Inflammatory macrophage treated with lipopolysaccharide for 4 hours (primary cell): ENCODE measurements at places on chromosomes 11 and 22.

DNA sequence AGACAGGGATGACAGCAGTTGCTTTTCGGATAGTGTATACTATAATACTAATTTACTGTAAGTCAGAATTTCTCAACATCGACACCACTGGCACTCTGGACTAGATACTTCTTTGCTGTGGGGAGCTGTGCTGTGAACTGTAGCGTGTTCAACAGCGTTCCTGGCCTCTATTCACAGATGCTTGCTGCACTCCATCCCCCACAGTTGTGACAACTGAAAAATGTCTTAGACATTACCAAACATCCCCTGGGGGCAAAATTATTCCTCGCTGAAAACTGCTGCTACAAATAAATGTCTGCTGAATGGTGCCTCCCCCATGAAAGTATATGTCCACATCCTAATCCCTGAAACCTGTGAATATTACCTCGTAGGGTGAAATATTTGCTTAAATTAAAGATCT lies 7.5 kb upstream of the SLC15A3 start:
- DNase-seq, result no peak

DNA sequence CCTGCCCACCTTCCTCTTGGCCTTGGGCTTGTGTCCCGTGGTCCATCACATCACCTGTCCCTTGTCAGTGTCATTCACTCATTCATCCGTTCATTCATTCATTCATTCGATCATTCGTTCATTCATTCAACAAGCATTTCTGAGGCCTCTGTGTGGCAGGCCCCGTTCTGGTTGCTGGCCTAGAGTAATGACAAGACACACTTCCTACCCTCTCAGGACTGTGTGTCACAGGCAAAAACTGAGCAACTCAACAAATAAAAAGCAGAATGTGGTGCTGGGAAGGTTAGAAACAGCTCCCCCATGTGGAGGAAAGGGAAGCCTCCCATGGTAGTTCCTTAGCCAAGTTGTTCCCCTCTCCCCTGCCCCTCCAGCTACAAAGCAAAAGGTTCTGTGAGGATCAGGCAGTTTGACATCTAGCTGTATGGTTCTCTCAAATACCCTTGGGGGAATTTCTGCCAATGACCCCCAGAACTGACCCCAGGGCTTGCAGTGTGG lies 1.6 kb upstream of the OMP start:
- peak; percentile 34 for DNase-seq

DNA sequence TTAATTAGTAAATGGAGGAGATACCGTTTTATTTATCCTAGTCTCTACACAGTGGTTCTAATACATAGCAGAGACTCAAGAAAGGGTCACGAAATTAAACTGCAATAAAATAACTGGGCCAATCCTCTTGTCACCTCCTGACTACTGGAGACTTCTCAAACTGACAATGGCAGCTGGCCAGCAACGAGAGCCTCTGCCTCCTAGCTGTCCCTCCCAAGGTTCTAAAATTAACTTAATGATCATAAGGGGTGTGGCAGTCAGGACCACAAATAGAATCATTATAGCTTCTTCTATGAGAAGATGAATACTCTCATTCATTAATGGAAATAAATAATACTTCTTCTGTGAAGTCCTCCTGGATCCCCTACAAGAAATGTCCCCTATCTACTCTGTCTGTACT lies 63.8 kb upstream of the APOA1 start:
- DNase-seq, result no peak

DNA sequence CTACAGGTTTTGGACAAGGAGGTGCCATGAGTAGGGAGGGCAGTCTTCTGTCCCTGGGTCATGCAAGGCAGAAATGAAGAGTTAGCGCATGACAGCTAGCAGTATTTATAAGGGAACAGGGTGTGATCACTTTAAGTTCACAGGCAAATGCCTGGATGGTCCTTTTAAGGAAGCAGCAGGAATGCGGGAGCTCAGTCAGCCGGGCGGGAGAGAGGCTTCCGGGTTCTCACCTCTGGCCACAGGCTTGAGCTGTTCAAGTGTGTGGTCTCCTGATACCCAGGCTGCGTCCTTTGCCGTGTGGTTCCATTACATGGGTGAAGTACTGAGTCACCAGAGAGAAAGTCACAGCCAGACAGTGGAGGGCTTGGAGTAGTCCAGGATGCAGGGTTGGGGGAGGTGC lies 105.4 kb downstream of the BCR start:
- no peak for DNase-seq

- DNase-seq, result no peak
Observed at GRCh38 chr11:61477126-61477525, 31.4 kb upstream of the LRRC10B start.

GRCh38 chr11:72605973-72606747 lies 68.1 kb downstream of the PDE2A start:
- no peak for DNase-seq

- no peak for DNase-seq
Observed at GRCh38 chr11:110000850-110001249, 92.3 kb upstream of the ZC3H12C start.

GRCh38 chr11:96015906-96016565 lies 92.1 kb upstream of the MTMR2 start:
- no peak for DNase-seq

DNA sequence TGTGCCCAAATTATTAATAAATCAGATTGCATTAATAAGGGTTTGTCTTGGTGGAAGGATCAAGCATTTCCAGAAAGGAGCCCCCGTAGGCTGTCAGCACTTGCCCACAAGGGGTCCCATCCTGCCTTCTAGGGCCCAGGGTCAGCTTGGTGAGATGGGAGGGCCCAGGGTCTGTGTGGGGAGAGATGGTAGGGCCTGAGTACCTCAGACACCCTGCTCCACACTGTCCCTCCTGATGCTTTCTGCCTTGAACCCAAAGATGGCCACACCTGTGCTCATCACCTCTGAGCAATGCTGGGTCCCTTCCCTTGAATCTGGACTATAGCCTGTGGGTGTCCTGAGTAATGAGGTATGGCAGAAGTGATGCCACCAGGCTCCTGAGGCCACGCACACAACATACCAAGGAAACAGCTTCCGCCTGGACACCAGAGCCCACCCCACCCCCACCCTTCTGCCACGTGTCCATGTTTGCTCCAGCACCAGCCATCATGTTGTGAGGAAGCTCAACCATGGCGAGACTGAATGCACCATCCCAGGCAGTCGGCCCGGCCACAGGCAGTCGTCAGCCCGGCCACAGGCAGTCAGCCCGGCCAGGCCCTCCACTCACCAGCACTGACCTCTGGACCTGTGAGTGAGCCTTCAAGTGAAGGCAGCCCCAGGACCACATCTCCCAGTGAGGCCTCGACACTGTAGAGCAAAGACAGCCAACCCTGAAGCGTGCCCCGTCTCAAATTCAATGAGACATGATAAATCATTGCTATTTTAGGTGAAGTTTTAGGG lies 6.8 kb downstream of the BET1L start:
- DNase-seq, result no peak

- DNase-seq, result no peak
Observed at GRCh38 chr11:47775240-47775869, 8.2 kb upstream of the FNBP4 start.

DNA sequence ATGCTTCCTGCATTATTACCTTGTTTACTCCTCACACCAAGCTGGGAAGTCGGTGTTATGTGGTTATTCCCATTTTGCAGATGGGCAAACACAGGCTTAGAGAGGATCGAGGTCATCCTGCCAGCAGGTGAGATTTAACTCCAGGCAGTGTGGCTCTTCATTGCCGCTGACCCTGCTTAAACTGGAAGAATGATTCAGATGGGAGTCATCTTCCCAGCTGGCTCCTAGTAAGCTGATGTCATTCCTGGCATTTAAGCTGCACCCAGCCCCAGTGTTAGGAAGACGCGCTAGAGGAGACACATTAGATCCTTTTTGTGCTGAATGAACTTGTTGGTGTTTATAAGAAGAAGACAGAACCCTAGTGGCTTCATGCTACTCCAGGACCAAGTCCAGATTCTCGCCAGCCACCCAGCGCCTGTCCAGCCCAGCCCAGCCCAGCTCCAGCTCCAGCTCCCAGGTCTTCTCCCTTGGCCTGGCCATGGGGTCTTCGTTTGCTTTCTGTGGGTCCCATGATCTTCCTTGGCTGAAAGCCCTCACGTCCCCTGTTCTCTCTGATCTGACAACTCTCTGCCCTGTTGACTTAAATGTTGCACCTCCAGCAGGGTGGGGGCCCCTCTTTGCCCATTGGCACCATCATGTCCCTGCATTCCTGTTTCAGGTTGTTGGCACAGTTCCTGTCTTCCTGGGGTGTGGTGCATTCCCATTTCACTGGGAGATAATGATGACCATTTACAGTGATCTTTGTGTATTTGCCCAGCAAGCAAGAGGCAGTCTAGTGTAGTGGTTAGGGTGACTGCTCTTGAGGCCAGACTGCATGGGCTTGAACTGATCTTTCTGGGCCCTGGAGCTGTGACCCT lies 13.6 kb downstream of the PARVB start:
- DNase-seq, result peak; percentile 37

- no peak for DNase-seq
Observed at GRCh38 chr11:122189229-122189628, 73.2 kb upstream of the BLID start.

DNA sequence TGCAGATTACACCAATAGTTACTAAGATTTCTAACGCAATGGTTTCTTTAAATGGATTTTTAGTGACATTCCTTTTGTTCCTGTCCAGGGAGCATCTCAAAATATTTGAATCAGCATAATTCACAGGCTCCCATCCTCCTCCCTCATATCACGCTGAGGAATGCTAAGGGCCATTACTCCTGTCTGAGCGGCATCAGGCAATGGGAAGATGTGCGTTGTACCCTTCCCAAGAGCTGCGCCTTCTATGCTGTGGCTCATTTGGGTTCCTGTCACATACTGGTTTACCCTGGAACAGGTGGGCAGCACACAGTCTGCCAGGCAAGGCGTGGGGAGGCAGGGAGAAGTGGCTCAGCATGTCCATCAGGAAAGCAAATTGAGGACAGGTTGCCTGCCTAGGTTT lies 121.9 kb downstream of the DBX1 start:
- DNase-seq, result no peak

GRCh38 chr11:8834379-8834778 lies 76.6 kb upstream of the AKIP1 start:
- DNase-seq, result no peak

DNA sequence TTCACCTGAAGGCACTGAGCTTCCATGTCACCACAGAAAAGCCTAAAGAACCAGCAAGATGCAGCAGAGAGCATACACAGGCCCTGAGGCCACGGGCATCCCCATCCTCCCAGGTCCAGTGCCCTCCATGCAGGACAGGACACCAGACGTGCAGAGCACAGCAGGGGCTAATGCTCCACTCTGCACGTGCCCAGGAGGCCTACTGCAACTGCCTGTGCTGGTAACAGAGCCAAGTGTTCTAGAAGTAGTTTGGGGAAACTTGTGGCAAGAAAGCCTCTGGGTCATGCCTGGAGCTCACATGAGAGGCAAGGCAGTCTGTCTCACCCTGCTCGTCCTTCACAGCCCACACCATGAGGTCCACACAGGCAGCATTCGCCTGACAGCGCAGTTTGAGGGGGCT lies 30.7 kb downstream of the SERPIND1 start:
- DNase-seq, result no peak

DNA sequence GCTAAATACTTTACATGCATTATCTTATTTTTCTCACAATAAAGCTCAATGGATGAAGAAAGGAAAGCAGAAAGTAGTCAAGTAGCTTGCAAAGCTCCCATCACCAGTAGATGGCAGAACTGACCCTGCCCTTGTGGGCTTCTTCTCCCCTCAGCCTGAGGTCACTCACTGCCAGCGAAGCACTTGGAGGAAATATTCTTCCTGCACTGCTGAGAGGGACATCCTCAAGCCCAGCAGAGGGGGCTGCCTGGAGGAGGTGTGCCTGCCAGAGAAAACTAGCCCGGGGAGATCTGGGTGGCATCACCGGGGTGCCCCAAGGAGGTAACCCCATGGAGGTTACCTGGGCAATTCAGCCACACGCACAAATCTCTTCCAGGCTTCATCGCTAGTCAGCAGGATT lies 6.6 kb downstream of the APOL4 start:
- DNase-seq, result peak; percentile 67

- DNase-seq, result no peak
Observed at GRCh38 chr11:134843020-134843419, 431.0 kb upstream of the B3GAT1 start.

DNA sequence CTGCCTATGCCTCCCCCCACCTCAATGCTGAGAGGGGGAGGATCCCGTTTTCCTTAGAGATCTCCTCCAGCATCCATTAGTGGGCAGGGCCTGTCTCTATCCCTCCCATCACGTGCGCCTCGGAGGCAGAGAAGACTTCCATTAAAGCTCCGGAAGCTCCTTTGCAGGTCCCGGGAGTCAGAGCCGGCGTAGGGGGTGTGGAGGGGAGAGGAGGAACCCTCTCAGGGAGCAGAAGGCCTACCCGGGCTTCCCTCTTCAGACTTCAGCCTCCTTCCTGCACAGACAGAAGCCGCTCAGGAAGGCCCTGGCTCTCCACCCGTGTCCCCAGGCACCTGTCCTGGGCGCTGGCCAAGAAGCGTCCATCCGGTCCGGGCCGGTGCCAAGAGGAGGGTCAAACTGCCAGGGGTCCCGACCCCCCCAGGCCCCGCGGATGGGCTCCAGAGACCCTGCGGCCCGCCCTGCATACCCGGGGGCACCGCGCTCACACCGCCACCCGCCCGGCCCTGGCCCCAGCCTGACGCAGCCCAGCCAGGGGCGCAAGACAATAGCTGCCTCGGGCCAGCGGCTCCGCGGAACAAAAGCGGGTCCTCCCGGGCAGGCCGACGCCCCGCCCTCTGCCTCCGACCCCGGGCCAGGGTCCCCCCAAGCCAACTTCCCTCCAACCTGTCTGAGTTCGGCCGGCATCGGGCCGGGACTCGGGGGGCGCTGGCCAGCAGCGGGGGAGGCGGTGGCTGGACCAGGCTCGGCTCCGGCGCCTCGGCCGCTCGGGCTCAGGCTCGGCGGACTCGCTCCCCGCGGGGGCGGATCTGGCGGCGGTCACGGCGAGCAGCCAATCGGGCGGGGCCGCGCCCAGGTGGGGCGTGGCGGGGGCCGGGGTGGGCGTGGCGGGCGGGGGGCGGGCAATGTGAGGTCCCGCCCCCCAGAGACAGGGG lies 29.9 kb downstream of the ARVCF start:
- peak; percentile 82 for DNase-seq

DNA sequence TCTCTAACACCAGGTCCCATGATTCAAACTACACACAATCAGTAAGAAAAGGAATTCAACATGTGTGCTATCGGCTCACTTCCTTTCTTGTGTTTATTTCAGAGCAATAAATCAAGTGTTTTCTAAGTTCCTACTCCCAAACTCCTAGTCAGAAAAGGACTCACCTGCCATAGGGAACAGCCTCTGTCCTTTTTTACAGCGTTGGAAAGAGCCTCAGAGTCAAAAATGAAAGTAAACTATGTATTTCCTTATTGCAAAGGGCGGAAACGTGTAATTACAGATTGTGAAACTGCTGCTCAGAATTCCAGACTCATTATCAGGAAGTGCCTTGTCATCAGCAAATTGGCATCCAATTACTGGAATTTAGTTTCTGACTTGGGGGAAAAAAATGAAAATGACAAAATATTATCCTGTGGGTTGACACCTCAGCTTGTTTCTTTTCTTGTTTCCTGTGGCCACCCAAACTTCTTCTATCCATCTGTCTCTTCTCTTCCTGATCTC lies at the start of gene CASP4:
TSS of gene CASP4 (minus strand) at position 220 of the 501 bp plus-strand sequence. CDS start at position 171, 49 bp downstream.
- DNase-seq, result peak; percentile 94

GRCh38 chr22:27420817-27421361 lies 380.7 kb downstream of the MN1 start:
- DNase-seq, result no peak

- DNase-seq, result no peak
Observed at GRCh38 chr11:116061322-116061721, 557.1 kb upstream of the CADM1 start.

- DNase-seq, result no peak
Observed at GRCh38 chr22:32674925-32675825, 126.3 kb upstream of the TIMP3 start.

GRCh38 chr11:58919561-58919960 lies 19.7 kb upstream of the GLYATL1 start:
- no peak for DNase-seq
